ENCODE measurements at places on chromosomes 5 and 9.
A peak's percentile ranks its signal among the peaks of the same experiment; 100 is the strongest.

GRCh38 chr9:84212246-84212645 is 128.3 kb downstream of the SLC28A3 start:
- no peak for DNase-seq

DNA sequence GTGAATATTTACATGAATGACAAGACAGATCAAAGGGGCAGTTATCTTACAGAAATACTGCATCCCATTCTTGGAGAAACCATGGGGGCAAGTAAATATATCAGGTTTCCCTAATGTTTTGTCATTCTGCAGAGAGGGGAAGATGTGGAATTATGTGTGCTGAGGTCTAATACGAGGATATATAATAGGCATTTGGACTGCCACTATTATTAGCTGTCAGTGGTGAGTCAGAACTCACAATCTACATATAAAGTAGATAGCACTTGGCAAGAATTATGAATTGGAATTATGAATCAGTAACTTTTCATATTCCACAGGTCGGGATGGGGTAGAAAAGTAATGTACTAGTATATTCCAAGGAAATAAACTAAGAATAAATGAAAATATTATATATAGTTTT is 121.7 kb downstream of the GIN1 start:
- DNase-seq = no peak

DNA sequence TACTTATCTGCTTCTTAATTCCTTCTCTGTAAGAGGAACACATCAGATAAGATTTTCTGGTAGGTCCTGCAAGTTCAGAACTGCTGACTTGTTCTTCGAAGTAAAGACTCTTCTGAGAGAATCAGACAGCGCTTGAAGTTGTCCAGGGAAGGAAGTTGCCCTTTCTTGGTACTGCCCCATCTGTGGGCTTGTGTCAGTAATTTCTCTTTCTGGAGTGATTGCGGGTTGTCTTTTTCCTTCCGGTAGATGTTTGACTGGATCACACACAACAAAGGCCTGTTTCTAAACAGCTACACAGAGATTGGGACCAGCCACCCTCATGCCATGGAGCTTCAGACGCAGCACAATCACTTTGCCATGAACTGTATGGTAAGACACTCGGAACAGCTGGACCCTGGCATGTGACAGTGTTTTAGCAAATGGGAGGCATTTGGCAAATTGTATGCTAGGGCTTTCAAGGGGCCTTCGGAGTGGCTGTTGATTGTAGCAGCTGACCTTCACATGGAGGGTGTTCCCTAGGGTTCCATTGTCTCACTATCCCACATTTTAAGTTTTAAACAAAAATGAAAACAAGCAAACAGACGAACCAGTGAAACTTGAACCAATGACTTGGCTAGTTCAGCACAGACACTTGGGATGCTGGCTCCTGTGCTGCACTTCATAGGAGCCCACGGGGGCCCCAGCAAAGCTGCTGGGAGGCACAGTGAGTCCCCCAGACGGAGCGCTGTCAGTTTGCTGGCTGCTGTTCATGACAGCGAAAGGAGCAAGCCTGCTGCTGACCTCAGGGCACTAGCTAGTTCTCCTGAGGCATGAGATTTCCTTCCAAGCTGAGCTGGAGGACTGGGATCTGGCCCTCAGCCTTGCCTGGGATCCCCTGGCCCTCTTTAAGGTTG is 149.9 kb downstream of the TRIO start:
- DNase-seq = no peak

GRCh38 chr9:129143031-129143927 is 32.1 kb downstream of the PTPA start:
- peak; percentile 64 for DNase-seq

GRCh38 chr9:91334053-91334452 is 27.7 kb downstream of the AUH start:
- no peak for DNase-seq

- no peak for DNase-seq
These were observed 106.0 kb upstream of the MTAP start for GRCh38 chr9:21696411-21696871.

DNA sequence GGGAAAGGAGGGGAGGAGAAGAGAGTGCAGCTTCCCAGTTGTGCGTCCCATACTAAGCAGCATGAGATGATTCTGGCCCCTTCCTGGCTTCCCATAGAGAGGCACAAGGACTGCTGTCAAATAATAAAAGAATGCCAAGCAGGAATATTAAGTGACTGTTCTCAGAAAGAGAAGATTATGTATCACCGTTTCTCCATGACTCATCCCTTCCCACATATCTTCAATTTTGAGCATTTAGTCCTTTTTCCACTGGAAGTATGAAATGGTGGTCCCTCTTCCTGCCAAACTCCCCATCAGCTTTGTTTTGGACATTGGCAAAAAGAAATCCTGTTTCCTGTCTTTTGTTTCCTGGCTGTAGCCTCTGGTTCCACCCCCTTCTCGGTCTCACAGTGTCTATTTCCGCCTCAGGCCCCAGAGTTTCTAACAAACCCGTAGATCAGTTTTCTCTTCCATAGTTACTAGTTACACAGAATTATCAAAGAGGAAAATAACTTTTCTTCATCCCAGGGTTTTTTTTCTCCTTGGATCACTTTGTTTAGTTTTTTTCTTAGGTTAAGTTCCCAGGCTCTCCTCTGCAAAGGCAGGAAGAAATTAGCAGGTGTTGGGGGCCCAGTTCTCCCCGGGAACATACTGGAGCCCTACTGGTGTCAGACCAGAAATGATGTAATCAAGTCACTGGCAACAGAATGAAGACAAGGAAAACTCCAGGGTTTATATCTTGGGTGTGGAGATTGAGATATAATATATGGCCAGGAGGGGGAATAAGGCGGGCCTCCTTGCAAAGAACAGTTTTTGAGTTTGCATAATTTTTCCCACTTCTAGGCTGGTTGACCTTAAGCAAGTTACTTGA is 26.4 kb upstream of the ARHGAP26 start:
- no peak for DNase-seq

GRCh38 chr5:180135128-180135955 is 63.8 kb upstream of the RNF130 start:
- no peak for DNase-seq

DNA sequence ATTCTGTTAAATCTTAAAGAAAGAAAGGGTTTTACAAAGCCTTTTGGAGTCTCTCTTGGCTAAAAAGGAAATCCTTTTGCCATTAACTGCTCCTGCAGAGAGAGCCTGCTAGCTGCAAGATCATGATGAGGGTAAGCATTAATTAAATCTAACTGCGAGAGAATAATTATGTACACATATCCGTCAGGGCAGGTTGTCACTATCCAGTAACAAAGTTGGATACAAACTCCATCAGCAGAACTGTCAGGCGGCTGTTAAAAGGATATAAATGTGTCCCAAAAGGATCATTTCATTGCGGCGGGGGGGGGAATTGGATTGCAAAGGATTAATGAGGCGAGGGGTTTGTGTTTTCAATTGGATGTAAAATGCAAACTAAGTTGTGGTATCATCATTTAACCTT is 289.3 kb downstream of the ASTN2 start:
- no peak for DNase-seq

- DNase-seq = no peak
These were observed 244.2 kb upstream of the EDIL3 start for GRCh38 chr5:84628918-84629317.

DNA sequence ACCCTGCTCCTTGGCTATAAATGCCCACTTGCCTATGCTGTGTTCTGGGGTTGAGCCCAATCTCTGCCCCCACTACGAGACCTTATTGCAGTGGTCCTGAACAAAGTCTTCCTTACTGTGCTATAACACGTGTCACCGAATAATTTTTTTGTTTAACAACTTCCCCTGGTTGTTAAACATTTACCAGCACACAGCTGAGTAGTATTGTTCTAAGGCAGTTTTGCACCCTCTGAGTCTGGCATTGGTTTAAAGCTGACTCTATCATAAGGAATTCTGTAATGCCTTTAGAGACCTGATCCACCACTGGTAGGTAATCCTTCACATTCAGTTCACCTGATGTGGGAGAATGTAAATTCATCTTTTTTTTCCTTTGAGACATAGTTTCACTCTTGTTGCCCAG is 25.6 kb upstream of the ANKRD31 start:
- DNase-seq = no peak

- no peak for DNase-seq
These were observed 631.2 kb upstream of the CCNG1 start for GRCh38 chr5:162806195-162806594.

DNA sequence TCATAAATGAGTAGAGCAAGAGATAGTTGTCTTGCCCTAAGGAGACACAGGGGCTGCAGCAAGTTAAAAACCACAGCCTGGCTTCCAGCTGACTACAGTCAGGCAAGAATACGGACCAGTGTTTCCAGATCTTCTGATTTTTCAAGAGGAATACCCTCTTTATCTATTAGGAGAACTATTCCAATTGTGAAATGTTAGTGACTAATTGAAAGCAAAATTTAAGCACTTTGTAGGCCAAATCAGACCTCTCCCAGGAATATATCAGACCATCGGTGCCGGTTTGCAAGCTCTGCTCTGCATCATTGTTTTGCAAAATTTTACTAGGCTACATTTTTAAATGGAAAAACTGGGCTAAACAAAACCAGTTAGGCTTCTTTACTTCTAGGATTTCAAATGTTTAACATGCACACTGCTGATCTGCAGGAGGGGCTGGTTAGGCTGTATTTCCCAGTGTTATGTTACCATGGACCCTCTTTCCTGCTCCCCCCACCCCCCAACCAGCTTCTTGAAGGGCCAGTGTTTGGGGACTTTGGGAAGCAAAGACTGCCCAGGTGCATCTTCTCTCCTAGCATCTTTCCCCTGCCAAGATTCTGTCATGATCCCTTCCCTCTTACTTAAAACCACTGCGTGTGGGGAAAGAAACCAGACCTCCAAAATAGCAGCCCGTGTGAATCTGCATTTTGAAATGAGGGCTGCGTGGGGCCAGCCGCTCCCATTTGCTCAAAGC is 1.1 kb upstream of the ARSI start:
- DNase-seq = no peak

DNA sequence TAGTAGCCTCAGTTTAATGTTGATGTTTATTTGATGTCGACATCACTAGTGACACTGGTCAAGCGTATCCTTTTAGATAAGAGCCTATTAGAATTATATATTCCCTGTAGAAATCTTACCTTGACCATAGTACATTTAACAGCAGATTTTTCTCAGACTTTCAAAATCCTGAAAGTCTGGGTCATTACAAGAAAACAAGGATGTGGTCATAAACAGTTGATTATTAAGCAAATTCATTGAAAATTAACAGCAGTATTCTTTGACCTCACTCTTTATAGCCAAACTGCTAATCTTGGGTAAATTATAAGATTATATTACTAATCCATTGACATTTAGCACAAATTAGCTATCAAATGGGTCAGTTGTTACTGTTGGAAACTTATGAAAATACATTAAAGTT is 83.4 kb downstream of the GHR start:
- no peak for DNase-seq

GRCh38 chr9:126372716-126373115 is 46.1 kb downstream of the MVB12B start:
- DNase-seq = no peak

DNA sequence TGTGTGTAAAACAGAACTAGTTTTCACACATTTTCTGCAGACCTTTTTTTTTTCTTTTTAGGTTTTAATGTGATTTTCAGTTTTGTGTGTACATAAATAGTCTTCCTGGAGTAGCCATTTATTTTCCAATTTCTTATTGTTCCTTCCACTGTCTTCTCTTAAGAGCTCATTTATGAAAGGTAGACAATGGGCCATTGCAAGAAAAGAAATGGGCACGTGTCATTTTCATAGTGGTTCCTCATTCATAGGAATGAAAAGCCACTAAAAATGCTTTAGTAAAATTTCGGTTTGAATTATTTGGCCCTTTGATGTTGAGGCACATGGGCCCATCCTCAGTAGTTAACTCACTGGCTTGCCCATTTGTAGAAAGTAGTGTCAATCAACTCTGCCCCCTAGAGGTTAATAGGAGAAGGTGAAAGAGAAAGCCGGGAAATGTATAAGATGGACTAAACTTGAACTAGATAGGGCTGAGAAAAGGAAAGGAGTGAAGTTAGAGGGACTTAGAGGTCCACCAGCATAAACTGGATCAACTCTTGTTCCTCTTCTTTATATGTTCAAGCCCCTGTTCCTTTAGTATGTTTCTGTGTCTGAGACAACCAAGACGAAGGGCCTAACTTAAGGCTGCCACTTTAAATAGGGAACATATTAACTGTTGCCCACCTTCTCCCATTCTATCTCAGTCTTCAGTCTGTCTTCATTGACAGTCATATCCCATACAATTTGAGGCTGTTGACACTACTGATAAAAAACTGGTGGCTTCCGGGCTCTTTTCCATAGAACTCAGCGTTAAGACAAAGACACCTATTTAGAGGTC is 72.6 kb downstream of the SMARCA2 start:
- DNase-seq = no peak

DNA sequence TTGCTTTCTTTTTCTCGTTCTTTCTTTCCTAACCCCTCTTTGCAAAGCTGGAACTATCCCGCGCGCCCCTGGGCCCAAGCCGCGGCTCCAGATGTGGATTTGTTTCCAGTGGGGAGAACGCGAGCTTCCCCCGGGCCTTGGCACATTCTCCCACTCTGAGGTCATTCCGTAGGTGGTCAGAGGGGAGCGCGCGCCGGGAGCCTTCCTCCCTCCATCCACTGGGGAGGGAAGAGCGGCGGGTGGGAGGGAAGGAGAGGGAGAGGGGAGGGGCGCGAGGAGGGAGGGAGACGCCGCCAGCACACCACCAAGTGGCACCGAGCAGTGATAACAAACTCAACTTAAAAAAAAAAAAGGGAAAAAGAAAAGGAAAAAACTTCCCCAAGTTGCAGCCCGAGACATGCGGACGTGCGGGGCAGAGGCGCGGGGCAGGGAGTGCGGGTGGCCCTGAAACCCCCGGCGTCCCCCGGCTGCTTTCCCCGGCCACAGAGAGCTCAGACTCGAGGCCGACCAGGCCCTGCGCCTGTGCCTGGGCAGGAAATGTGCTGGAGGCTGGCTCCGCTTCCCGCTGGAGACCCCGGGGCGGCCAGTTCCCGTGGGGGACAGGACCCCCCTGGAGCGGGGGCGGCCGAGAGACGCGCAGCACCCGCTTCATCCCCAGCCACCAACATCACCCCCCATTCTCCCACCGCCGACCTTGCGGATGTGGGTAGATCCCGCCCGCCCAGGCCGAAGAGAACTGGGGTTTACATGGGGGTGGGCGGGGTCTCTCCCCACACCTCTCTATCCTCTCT is 3.1 kb downstream of the IER5L start:
- DNase-seq = no peak

DNA sequence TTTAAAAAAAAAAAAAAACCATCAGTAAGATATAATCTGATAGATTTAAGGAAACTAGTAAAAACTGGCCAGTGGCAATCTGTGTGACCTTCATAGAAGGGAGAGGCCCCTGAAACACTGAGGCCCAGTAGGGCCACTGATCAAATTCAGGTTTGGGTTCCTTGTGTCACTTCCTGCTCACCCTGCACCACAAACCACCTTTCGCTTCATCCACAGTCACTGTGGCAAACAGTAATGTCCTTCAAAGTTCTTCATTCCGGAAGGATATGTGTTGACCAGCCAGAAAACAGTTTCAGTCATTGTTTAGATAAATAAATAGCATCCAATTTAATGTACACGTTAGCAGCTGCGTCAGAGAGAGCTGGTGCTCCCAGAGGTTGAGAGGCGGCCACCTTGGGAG is 222.1 kb downstream of the CFAP90 start:
- no peak for DNase-seq

- DNase-seq = no peak
These were observed 1.4 kb downstream of the OTULIN start for GRCh38 chr5:14665949-14666348.

- DNase-seq = no peak
These were observed 241.4 kb downstream of the MARCHF11 start for GRCh38 chr5:15938186-15938585.
